ENCODE measurements at places on chromosomes 16 and 17. TPM values are rescaled to one million over a fixed set of nuclear protein-coding genes. Genes with fewer than 3 reads are reported as not detected.

GRCh38 chr16:66476328-66477027, 49.4 kb downstream of the BEAN1 start:
- no peak for DNase-seq

DNA sequence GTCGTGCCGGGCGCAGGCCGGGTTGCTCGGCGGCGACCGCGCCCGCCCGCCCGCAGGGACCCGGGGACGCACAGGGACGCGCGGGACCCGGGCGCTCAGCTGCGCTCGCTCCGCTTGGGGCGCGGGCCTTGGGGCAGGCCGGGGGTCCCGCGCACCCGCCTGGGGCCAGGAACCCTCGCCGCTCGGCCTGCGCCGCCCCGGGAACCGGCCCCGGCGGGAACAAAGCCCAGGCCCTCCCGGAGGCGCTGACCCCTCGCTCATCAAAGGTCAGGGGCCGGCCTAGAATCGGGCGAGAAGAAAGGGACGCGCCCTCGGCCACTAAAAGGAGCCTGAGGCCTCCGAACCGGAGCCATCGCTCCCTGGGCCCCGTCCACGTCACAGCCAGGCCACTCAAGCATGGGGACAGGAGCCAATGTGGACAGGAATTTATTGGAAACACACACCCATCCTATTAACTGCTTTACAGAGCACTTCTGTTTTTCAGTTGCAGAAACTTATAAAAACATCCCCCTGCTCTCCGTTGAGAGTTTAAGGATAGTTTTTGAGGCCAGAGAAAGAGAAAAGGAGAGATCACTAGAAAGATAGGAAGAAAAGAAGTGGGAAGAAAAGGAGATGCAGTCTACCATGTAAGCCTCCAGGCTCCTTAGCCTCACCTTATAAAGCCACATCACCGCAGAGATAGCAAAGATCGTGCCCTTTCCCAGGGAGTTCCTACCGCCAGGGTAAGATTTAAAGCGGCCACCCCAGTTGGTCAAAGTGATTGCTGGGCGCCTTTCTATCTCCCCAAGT, 558 bp upstream of the ZFHX3 start:
- no peak for DNase-seq

DNA sequence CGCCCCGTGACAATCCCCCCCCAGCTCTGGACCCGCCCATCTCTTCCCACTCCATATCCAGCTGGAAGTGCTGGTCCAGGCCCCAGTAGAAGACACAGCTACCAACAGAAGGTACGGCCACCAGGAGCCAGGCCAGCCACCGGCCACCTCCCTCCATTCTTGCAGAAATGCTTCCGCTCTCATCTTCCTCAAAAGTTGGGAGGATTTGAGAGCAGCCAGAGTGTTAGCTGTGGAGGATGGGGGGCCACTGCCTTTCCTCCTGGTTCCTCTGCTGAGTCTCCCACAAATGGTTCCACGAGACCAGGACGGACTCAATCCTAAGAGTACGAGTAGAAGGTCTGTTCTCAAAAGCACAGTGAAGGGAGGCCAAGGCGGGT, 78.3 kb downstream of the GAS7 start:
- DNase-seq, result no peak

- DNase-seq, result no peak
Observed at GRCh38 chr17:17080781-17081180, 38.5 kb downstream of the MPRIP start.

- no peak for DNase-seq
Observed at GRCh38 chr17:15453782-15454181, 13.6 kb downstream of the CDRT4 start.

DNA sequence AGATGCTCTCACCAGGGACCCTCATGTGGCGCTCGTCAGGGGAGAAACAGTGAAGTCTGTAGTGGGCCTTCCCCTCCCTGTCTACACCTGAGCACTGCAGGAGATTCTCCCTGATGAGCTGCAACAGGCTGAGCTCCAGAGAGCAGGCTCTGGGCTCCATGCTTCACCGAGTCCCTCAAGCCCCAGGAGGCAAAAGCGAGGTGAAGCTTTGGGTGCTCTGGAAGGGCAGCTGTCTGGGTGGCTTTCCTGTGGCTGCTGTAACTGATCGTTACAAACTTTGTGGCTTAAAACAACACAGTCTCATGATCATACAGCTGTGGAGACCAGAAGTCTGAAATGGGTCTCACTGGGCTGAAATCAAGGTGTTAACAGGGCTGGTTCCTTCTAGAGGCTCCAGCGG, 12.1 kb upstream of the CD300LD start:
- DNase-seq, result no peak

DNA sequence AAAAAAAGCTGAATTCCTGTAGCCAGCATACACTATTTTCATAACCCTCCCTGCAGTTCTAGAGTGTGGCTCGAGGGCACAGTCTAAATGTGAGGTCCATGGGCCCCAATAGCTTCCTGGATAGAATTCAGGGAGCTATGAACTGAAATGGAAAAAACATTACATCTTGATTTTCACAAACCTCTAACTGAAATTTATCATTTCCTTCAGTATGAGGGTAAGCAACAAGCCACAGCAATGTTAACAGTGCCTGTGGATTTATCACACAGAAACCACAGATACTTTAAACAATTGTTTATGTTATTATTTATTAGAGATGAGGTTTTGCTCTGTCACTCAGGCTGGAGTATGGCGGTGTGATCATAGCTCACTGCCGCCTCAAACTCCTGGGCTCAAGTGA, 18.2 kb downstream of the TMEM92 start:
- DNase-seq, result peak; percentile 56

DNA sequence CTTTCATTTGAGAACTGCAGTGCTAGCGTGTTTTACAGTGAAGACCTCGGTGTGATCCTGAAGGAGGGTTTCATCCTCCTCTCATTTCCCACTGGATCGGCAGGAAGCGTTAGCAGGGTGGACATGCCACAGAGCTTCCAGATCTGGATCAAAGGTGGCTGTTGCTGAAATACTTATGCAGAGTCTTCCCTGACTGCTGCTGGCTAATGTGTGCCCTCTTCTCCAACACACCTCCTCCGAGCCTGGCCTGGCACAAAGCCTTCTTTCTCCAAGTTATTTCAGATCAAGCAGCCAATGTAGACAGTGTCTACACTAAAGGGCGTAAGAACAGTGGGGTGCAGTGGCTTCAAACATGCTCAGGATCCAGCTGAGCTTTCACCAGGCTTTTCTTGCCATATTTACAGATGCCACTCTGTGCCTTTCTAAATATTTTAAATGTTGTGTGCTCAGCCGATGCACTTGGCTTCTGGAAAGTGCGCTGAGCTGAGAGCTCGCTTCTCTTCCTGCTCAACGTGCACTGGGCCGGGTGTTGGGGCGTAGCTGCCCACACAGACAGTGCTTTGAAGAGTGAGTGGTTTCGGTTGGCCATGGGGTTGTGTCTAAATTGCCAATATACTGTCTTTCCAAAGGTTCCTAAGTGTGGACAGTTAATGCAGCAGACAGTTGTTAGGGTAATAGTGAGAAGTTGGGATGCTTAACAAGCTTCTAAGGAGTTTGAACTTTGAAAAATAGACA, 2.1 kb downstream of the ZNF750 start:
- no peak for DNase-seq

The TLCD2 gene
- total RNA-seq, result 1.4 TPM

The CCDC78 gene
- not detected for total RNA-seq

The TP53TG3 gene
- total RNA-seq, result not detected

The TBC1D3D gene
- total RNA-seq, result not detected

The ACSM2A gene
- not detected for total RNA-seq

The MYL4 gene
- 0.10 TPM for total RNA-seq

The SPATA32 gene
- 0.21 TPM for total RNA-seq

The CAPNS2 gene
- not detected for total RNA-seq
